Activated CD4-positive, alpha-beta memory T cell treated with anti-CD3 and anti-CD28 coated beads for 36 hours (primary cell): ENCODE measurements at places on chromosomes 3 and 15. TPM values are rescaled to one million over a fixed set of nuclear protein-coding genes. Genes with fewer than 3 reads are reported as not detected.

GRCh38 chr15:69072906-69073305, 58.4 kb downstream of the NOX5 start:
- DNase-seq, result no peak

GRCh38 chr3:46675843-46676567, 17.5 kb downstream of the ALS2CL start:
- no peak for DNase-seq

DNA sequence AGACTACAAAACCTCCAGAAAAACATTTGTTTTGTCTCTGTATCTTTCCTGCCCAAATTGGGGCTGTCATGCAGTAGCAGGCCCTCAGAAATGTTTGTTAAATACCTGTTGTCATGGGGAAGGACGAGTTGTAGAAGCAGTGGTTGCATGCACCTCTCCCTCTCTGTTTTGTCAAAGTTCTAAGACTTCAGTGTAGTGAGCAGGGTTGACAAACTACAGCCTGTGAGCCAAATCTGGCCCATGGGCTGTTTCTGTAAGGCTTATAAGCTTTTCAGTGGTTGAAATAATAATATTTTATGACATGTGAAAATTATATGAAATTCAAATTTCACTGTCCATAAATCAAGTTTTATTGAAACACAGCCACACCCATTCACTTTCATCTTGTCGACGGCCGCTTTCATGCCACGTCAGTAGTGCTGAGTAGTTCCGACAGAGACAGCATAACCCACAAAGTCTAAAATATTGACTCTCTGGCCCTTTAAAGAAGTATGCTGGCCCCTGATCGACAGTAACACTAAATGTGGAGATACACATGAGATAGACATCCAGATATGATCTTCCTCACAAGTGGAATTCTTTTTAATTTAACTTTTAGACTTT, 102.9 kb downstream of the PDZRN3 start:
- DNase-seq, result no peak

GRCh38 chr3:128280481-128281052, 127.3 kb downstream of the EEFSEC start:
- no peak for DNase-seq

DNA sequence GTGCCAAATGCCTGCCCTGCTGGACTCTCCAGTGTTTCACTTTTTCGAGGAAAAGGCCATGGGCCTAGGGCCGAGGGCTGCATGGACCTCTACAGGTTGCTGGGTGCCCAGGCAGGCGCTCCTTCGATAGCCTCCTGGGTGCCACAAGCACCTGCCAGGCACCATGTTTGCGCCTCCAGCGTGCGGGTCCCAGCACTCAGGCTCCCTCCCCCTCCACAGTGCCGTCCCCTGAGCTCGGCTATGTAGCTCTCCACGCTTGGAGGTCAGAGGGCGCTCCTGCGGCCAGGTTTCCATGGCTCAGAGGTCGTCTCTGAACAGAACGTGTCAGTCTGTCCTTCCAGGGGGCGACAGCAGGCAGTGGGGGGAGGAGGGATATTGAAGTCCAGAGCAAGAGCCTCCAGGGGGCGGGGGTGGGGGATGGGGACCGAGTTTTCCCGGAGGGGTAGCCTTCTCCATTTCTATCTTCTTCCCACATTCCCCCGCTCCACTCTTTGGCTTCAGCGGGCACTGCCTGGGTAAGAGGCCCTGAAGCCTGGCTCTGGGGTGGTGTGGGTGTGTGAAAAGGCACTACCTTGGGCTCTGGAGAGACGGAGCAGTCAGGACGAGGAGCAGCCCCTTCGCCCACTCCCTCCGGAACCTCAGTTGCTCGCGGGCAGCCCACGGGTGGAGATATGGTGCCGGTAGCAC, 3.6 kb downstream of the ONECUT1 start:
- no peak for DNase-seq

DNA sequence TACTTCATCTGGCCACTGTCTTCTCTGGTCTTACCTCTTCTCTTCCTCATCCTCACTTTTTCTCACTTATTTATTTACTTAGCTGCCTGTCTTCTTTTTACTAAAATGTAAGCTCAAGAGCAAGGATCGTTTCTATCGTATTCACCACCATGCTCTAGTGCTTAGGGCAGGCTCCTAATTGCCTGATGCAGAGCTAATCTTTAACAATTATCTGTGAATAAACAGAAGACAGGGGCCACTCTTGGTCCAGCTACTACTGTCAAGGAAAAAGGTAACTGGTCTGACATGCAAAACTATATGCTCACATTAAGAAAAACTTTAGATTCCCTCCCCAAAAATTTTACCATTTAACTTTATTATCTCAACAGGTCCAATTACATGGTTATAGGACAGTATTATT, 17.5 kb downstream of the PIK3R4 start:
- DNase-seq, result no peak

- no peak for DNase-seq
Measured at GRCh38 chr3:7745711-7746110, 755.9 kb upstream of the LMCD1 start.

DNA sequence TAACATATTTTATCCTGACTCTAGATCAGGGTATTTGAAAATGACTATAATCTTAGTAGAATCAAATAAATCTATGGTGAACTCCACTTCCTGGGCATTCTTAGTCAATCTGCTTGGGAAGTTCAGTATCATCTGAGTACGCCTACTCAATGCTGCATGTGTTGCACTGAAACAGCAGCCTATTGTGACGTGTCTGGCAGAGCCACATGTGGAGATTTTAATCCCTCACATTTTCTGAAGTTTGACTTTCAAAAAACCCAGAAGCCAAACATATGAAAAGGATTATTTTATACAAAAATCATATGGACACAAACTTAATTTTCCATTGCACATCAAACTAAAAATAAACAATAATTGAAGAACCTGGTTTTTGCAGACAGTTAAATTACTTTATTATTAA, 798.3 kb downstream of the ROBO1 start:
- no peak for DNase-seq

- DNase-seq, result no peak
Measured at GRCh38 chr3:117745516-117745915, 1035.9 kb downstream of the TUSC7 start.

- no peak for DNase-seq
Measured at GRCh38 chr15:74482661-74483060, 21.7 kb upstream of the UBL7 start.

- DNase-seq, result peak; percentile 52
Measured at GRCh38 chr3:192917028-192917403, 640 bp downstream of the MB21D2 start.

- DNase-seq, result no peak
Measured at GRCh38 chr3:127685708-127686511, 13.2 kb downstream of the ABTB1 start.

DNA sequence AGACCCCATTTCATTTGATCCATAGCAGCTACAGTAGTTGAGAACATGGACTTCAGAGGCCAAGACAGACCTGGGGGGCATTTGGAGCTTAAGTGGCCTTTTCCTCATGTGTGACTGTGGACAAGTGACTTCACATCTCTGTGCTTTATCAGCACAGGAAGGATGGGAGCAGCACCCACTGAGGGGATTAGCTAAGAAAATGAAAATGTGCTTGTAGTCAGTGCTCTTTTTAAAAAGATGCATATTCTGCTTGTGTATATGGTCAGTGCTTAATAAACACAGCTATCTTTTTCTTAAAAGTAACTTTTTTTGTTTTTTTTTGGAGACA, 34.5 kb downstream of the SLC6A6 start:
- no peak for DNase-seq

- DNase-seq, result no peak
Measured at GRCh38 chr3:4751502-4752101, 227.6 kb upstream of the BHLHE40 start.

- no peak for DNase-seq
Measured at GRCh38 chr15:40536501-40536900, 28.3 kb downstream of the CCDC32 start.

- DNase-seq, result no peak
Measured at GRCh38 chr3:155737844-155738460, 6.9 kb downstream of the PLCH1 start.

GRCh38 chr3:16559653-16560365, 45.4 kb downstream of the DAZL start:
- DNase-seq, result no peak

- DNase-seq, result no peak
Measured at GRCh38 chr3:12615266-12615665, 48.7 kb downstream of the RAF1 start.

DNA sequence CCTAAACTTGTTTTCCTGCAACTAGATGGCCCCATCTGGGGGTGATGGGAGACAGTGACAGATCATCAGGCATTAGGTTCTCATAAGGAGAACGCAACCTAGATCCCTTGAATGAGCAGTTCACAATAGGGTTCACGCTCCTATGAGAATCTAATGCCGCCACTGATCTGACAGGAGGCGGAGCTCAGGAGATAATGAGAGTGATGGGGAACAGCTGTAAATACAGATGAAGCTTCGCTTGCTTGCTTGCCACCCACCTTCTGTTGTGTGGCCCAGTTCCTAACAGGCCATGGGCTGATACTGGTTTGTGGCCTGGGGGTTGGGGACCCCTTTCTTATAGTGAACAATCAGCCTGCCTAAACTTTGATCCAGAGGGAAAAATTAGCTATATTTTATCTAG, 15.2 kb upstream of the C3orf49 start:
- DNase-seq, result no peak

GRCh38 chr3:101995371-101996046, 146.2 kb downstream of the NFKBIZ start:
- DNase-seq, result no peak

DNA sequence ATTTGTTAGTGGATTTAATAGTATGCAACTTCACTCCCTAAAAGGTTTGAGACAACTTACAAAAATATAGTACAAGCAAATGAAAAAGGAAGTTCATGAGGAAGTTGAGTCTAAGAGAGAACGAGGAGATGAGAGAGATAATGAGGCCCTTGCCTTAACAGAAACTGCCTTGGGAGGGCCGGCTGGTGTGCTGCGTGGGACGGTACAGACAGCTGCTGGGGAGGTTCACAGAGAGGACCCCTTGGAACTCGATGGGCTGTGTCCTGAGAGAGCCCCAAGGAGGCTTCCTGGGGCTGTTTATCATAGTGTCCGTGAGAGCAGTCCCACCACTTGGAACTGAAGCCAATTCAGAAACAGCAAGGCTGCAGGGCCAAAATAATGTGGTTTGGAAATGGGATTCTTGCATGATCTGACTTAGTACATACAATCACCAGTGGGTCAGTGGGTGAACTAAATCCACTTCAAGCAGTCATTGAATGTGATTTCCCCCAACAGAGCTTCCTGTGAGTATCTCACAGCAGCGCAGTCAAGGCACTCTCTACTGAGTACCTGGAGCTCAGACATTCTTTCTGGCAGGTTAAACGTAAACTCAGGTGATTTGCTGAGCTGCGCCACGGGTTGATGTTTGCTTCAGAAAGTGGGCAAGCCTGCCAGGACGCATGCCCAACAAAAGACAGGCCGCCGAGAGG, 90.8 kb downstream of the CRTC3 start:
- DNase-seq, result peak; percentile 42

DNA sequence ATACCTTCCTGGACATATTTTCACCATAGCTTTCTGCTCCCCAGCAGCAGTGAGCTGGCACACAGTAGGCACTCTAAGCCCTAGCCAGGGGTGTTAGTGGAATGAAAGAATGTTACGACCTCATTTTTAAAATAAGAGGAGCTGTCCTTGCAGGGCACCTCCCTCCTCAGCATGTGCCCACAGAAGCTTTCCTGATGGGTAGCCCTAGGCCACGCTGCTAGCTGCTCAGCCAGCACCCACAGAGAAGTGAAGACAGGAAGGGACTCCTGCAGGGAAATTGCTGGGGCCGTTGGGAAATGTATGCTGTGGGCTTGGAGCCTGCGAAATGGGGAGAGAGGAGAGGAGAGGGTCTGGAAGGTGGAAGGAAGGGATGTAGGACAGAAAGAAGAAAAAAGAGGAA, 87.3 kb upstream of the ANKRD34C start:
- no peak for DNase-seq

DNA sequence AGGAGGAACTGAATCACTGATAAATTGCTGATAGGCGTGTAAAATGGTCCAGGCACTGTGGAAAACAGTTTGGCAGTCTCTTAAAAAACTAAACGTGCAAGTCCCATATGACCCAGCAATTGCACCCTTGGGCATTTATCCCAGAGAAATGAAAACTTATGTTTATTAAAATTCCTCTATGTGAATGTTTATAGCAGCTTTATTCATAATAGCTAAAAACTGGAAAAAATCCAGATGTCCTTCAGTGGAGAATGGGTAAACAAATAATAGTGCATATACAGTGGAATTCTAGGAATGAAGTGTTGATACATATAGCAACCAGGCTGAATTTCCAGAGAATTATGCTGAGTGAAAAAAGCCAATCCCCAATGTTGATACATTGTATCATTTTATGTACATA, 482.2 kb upstream of the PDZRN3 start:
- DNase-seq, result no peak

DNA sequence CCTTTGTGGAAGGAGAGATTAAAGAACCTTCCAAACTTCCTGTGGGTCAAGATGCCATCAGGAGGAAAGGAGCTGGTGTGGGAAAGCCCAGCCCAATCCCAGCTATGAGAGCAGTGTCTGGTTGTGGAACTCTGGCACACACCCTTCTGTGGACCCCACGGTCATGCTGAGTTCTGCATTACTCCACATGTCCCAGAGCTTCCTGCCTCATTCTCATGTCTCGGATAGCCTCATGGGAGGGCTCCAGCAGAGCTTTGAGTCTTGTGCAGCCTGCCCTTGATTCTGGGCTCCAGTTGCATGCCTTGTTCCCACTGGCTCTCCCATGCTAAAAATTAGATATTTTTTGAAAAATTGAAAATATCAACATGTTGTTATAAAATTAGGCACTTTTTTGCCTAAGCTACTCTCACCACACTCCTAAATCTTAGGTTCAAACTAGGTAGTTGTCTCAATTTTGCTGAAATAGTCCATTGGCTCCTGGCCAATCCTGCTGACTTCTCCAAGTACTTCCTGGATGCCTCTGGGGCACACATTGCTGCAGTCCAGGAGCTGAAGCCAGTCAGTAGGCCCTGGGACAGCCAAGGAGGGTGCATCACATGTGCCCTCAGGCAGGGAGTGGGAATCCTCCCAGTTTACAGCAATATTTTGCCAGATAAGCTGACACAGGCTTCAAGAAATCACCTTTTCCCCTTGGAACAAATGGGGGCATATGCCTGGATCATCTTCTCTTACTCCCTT, 144.3 kb downstream of the EEFSEC start:
- no peak for DNase-seq

PLIN1 gene
- 0.17 TPM for total RNA-seq

DYNLT2B gene
- total RNA-seq, result 15.8 TPM

ZNF770 gene
- total RNA-seq, result 38.5 TPM

MST1R gene
- total RNA-seq, result 0.93 TPM

PPCDC gene
- 16.3 TPM for total RNA-seq

DLEC1 gene
- total RNA-seq, result 1.1 TPM

ROPN1 gene
- total RNA-seq, result not detected

C2CD4B gene
- 1.5 TPM for total RNA-seq

GOLGA8R gene
- total RNA-seq, result 0.14 TPM
